ENCODE measurements at places on chromosomes 4 and X. TPM values are rescaled to one million over a fixed set of nuclear protein-coding genes. Genes with fewer than 3 reads are reported as not detected.

DNA sequence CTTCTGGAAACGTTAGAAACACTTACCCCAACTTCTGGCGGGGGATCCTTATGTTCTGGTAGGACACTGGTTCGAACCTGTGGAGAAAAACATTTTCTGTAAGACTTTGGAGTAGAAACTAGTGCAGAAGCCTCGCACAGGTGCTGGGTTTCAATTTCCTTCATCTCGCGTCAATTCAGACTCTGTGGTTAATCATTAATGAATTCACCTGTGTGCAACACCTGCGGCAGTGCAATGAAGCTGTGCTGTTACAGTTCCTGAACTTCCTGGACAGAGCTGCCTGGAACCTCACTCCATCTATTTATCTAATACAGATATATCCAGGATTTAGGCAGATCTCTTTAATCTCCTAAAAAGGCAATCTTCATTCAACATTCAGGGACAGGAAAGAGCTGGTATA lies 531.4 kb downstream of the INPP4B start:
- ATAC-seq: no peak

- no peak for ATAC-seq
Measured at GRCh38 chr4:132396636-132397035, 752.5 kb upstream of the PCDH10 start.

GRCh38 chr4:25163196-25163595 lies 2.9 kb upstream of the SEPSECS start:
- ATAC-seq: no peak

PITX2 gene
- 30.7 TPM for total RNA-seq

- ATAC-seq: no peak
Measured at GRCh38 chr4:142648378-142648777, 197.7 kb downstream of the INPP4B start.

RTL9 gene
- total RNA-seq: under 0.01 TPM

FMR1NB gene
- not detected for total RNA-seq

DNA sequence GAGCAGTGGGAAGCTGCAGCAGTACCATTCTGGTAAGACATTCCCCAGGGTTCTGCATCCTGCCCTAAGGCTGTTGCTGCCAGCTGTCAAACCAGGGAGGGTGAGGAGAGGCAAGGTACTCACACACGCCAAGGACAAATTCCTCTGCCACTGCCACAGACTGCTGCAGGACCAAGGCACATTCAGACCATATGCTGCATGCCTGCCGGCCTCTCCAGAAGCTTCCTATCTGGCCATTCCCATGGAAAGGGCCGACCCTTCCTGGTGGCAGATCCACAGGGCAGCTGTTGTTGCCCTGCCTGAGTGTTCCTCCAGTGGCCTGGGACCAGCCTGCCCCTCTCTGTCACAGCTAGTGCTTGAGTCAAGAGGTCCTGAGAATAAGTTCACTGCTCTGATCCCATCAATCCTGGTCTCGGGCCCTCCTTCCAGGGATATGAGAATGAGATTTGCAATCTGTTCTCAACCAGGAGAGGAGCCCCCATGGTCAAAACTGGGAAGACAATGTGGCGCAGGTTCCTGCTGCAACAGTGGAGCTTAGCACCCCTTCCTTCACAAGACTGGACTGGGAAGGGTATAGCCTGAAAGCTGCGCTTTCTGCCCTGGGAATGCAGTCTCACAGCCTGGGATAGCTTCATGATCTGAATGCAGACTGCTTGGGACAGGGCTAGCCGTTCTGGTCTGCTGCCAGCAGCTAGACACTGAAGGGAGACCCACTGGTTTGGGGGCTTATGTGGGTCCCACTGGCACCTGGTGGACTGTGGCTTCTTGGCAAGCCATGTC lies 342.5 kb upstream of the NDST3 start:
- ATAC-seq: no peak

DOK7 gene
- total RNA-seq: 0.32 TPM

GRCh38 chr4:42492962-42493361 lies 95.7 kb downstream of the SHISA3 start:
- no peak for ATAC-seq

GRCh38 chrX:45421806-45422205 lies 221.1 kb upstream of the DIPK2B start:
- ATAC-seq: no peak

DNA sequence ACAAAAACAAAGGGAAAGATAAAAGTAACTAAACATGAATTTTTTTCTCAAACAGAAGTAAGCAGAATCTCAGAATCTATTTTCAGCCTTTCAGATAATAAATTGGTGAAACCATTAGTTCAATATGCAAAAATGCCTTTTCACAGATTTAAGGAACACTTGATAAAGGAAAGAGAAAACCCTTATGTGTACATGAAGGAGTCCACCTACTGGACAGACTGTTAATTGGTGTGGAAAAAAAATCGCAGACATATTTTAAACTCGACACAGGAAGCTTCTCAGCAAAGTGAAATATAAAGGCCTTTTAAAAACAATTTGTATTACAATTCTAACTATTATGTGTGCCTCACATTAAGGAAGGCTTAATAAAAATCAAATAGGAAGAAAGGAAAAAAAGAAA lies 22.3 kb downstream of the COX7B2 start:
- no peak for ATAC-seq

- ATAC-seq: no peak
Measured at GRCh38 chrX:114584375-114584943, 573 bp downstream of the HTR2C start.

- ATAC-seq: no peak
Measured at GRCh38 chr4:75555294-75556164, at the start of gene ODAPH. ODAPH (plus strand) TSS chr4:75556066; CDS start chr4:75556083, 17 bp downstream.

ODAPH gene
- total RNA-seq: not detected

GRCh38 chrX:5730556-5730955 lies 498.1 kb downstream of the NLGN4X start:
- no peak for ATAC-seq

GRCh38 chr4:47032405-47033106 lies 1.2 kb downstream of the GABRB1 start:
- peak; percentile 80 for ATAC-seq

SPANXA2 gene
- total RNA-seq: not detected

HTRA3 gene
- 30.2 TPM for total RNA-seq

- peak; percentile 78 for ATAC-seq
Measured at GRCh38 chr4:185039508-185040273, 21.4 kb downstream of the HELT start.

KCND1 gene
- 1.6 TPM for total RNA-seq

DNA sequence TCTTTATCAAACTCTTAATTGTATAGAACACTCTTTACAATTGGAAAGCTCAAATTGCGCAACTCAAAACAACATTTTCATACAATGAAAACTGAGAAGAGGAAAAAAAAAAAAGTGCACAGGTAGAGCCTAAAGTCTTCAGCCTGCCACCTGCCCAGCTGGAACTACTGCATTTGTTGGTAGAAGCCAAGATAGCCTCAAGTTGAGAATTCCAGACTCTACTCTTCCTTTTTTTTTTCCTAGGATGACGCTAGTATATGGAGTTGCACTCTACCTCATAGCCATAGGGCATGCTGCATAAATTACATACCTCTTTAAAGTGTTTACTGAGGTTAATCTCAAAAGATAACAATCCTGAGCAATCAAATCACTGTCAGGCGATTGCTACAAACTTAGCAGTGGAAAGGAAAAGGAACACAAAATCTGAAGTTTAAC lies 13.6 kb downstream of the ABCG2 start:
- ATAC-seq: no peak

DNA sequence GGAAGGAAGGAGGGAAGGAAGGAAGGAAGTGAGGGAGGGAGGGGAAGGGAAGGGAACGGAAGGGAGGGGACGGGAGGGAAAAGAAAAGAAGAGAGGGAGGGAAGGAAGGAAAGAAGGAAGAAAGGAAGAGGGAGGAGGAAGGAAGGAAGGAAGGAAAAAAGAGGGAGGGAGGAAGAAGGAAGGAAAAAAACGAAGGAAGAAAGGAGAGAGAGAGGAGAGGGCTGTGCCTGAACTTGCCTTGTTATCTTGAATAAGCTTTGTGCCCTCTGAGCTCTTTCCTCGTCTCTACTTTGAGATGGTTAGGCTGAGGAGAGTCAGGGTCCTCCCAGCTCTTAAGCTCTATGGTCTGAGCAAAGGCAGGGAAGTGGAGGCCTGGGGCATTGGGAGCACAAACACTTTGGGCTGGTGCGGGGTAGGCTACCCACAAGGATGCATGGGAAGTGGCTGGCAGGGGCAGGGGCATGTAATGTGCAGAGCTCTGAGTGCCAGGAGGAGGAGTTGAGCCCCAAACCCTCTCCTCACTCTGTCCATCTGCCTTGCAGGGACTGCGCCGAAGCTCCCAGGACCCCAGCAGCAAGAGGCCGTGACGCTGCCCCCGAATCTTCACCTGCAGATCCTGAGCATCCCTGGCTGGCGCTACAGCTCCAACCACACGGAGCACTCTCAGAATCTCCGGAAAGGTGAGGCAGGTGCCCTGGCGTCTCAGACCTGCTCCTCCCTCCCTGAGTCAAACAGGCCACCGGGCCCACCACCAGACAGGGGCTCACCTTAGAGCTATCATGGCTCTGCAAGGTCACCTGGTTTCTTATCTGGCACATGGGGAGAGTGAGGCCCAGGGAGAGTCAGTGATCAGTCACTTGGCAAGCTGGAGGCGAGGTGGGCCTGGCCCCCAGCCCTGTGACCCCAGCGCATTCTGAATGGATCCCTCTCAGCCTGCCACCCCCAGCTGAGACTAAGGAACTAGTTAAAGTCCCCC lies 26.5 kb upstream of the MRFAP1 start:
- no peak for ATAC-seq

DNA sequence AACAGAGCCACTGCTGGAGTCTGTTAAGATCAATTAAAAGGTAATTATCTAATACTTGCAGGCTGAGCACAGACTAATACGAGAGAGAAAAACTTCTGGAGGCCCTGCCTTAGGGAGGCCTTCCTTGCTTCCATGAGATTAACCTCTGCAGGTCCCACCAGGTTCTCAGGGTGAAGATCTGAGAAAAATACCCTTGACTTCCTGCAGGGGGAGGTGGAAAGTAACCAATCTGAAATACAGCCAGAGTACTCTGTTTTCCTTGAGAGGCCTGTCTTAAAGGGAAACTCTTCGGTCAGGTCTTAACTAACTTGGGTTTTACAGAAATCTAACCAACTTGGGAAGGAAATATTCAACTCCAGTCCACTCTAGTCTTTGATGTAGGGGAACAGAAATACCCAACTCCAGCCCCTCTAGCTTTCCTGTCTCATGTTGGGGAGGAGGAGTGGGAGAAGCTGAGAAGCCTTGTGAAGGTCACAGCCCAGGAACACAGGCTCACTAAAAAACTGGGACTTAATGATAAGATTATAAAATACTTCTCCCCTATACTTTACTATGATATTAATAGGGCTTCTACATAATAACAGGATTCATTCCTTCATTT lies 77.1 kb downstream of the TBCK start:
- ATAC-seq: no peak

PRDM5 gene
- total RNA-seq: 26.5 TPM

DNA sequence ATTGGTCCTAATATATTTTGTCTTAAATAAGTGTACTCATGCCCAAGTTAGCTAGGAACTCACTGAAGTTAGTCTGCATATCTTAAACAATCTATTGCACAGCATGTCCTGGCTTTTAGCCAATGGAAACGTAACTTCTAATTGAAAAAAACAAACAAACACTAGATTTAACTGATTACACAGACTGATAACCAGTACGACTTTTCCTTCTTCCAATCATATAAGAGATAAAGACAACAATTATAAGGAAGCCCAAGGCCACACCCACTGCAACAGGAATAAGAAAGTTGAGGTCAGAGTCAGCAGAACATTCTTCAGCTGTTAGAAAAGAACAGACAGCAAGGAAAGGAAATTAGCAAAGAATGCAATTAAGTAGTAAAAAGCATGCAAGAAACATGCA lies 40.8 kb downstream of the LAMP2 start:
- ATAC-seq: no peak
